Fibroblast of gingiva (primary cell): ENCODE measurements at places on chromosomes 5 and 9.

DNA sequence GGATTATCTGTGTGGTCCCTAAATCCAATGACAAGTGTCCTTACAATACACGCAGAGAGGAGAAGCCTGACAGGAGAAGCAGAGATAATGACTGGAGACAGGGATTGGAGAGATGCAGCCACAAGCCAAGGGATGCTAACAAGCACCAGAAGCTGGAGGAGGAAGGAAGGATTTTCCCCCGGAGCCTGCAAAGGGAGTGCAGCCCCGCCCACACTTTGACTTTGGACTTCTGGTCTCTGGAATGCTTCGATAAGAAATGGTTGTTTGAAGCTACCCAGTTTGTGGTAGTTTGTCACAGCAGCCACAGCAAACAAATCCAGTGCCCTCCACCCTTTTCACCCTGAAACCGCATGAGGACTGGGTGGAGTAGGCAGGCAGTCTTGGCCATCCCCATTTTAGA, 77.2 kb upstream of the BOD1 start:
- no peak for DNase-seq

DNA sequence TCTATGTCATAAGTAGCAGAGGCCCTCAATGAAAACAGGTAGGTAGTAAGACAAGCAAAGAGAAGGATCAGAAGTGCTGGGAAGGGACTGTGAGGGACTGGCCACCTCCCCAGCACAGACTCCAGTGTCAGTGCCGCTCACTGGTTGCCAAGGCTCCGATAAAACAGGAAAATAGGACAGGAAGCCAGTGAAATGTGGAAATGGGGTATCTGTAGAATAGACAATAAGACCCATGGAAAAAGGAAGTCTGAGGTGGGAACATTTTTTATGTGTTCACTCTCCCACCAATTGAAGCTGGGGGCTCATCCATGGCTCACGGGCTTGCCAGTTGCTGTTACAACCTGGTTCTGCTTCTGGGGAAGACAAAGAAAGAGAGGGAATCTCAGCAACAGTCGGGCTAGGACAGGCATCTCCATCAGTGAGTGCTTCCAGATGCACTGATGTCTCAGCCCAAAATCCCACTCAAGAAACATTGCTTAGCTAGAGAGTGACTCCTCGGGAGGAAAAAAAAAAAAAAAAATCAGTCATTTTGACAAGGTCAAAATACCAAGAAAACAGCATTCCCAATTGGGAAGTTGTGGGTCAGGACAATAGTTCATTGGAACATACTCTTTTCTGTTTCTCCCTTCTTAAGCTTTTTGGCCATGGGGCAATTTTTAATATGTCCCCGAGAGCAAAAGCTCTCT, 27.6 kb upstream of the NFIB start:
- no peak for DNase-seq

- DNase-seq, result no peak
These were observed 314.4 kb upstream of the IRX4 start for GRCh38 chr5:2196989-2197619.

GRCh38 chr5:132142459-132142858, 68.9 kb downstream of the CSF2 start:
- DNase-seq, result no peak

- peak; percentile 38 for DNase-seq
These were observed 530.0 kb downstream of the SEMA5A start for GRCh38 chr5:9015937-9016270.

DNA sequence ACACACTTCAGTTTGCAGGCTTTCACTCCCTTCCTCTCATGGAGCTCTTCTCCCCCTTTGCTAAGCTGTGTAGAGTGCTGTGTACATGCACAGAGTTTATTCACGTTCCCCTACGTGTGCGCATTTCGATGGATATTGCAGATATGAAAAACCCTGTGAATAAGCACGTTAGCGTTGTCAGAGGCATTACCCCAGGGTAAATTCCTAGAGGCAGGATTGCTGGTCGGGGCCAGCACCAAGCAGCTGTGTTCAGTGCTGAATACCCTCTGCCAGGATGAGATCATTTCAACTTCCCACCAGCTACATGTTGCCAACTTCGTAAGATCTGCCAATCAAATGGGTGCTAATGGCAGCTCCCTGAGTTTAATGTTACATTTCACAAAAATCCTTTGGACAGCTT, 172.3 kb upstream of the PPP1R26 start:
- no peak for DNase-seq

DNA sequence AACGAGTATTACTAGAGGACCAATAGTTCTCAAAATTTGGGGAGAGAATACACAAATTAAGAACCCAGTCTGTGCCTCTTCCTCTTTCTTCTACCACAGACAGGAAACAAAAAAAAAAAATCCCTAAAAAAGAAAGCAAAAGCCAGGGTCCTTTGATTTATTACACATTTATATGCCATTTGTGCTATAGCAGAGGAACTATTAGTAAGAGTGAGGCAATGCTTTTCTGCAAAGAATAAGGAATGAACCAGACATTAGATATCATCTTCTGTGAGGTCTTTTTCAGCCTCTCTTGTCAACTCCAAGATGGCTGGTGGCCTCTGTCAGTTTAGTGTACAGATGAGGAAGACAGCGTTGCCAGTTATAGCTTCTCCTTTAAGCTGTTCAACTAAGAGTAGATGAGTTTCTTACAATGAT, 127.6 kb downstream of the RFX3 start:
- DNase-seq, result no peak

- DNase-seq, result peak; percentile 48
These were observed 2.7 kb downstream of the GCNT4 start for GRCh38 chr5:75049456-75050351.

DNA sequence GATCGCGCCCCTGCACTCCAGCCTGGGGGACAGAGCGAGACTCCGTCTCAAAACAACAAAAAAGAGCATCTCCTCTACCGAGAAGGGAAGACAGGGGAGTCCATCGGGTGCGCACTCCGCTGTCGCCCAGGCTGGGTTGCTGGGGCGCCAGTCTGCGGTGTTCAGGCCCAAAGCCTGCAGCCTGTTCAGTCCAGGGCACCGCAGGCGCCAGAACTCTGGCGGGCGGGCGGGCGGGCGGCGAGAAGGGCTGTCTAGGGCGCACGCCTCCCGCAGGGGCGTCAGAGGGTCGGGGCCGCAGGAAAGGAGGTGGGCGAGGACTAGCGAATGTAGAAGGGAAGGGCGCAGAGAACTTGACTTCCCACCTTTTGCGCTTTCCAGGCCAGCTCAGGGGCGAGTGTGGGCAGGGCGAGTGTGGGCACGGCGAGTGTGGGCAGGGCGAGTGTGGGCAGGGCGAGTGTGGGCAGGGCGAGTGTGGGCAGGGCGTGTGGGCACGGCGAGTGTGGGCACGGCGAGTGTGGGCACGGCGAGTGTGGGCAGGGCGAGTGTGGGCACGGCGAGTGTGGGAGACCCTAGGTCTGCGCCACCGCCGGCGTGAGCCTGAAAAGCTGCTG, 10.5 kb downstream of the PROP1 start:
- no peak for DNase-seq

DNA sequence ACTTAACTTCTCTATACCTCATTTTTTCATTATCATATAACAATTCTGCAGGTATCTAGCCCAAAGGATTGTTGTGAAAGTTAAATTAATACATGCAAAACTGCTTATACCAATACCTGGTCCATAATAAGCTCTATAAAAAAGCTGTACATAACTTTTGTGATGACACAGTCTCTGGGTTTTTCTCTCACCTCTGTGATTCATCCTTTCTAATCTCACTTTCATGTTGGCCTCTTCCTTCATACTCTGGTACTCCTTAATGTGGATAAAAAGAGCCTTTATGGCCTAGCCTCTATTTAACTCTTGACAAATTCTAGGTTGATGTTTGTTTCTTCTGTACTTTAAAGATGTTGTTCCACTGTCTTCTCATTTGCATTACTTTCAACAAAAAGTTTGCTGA, 162.9 kb upstream of the ACOT12 start:
- no peak for DNase-seq

- DNase-seq, result peak; percentile 40
These were observed 1.3 kb downstream of the NR4A3 start for GRCh38 chr9:99822806-99823591.

DNA sequence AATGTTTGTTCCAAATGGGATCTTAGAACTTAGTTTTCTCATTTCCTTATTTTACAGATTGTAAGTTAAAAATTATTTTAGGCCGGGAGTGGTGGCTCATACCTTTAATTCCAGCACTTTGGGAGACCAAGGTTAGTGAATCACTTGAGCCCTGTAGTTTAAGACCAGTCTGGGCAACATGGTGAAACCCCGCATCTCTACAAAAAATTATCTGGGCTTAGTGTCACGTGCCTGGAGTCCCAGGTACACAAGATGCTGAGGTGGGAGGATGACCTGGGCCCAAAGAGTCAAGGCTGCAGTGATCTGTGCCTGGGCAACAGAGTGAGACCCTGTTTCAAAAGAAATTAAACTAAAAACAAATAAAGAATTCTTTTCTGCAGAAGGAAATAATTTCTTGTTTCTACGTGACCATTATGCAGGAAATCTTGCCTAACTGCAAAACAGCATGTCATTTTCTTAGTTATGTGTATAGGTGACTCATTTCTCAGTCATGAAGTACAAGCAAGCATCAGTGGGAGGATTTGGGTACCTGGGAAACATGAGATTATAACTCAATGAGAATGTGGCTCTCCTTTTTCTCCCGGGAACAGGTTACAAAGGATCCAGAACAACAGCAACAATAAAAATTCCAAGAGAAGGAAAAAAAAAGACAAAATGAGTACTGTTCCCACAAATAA, 375.1 kb upstream of the ST8SIA4 start:
- DNase-seq, result no peak

GRCh38 chr5:1445313-1445688, at the start of gene SLC6A3:
TSS of gene SLC6A3 (minus strand) at chr5:1445440. CDS start at chr5:1443197, 2,243 bp downstream.
- DNase-seq, result no peak

- DNase-seq, result no peak
These were observed 24.7 kb upstream of the FCN2 start for GRCh38 chr9:134855900-134856377.

- DNase-seq, result no peak
These were observed 73.1 kb downstream of the RAPGEF1 start for GRCh38 chr9:131666774-131667173.

DNA sequence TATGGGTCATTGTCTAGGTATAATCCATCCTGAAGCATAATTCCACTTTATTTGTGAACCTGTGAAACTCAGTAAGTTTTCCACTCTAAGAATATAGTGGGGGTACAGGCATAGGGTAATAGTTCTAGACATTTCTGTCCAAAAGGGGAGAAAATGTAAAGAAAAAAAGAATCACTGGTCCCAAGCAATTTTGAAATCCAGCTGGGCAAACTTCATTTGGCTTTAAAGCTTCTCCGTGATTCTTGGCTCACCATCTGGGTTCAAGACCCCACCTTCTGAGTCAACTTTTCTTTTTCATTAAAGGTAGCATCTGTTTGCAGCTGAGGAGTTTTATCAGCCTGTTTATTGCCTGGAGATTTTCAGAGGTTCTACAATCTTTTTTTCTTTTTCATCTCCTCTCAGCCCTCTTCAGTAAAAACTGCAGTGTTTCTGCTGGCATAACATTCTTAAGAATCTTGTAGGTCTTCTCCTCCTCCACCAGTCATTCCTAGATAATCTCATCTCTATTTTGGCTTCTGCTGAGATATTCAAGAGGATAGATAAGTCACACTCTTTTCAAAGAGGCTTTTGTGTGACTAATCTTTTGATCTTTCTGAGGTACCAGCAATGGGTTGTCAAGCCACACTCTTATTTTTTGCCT, 126.1 kb upstream of the PITX1 start:
- no peak for DNase-seq

GRCh38 chr5:153367466-153367865, 123.0 kb upstream of the GRIA1 start:
- DNase-seq, result no peak

DNA sequence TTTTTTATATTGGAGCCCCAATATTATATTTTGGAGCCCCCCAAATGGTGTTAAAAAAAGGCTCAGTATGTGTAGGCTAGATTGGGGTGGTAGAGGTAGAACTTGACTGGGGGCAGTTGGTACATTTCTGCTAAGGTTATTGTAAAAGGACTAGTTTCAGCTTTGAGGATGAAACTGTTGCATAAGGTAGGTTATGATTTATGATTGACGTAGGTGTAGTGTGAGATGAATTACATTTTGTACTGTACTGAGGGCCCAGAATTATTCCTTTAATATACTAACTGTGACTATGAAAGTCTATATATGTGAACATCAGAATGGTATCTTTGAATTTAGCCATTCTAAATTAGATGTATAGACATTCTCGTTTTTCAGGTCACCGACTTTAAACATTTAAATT, 3.6 kb downstream of the RIC1 start:
- no peak for DNase-seq

DNA sequence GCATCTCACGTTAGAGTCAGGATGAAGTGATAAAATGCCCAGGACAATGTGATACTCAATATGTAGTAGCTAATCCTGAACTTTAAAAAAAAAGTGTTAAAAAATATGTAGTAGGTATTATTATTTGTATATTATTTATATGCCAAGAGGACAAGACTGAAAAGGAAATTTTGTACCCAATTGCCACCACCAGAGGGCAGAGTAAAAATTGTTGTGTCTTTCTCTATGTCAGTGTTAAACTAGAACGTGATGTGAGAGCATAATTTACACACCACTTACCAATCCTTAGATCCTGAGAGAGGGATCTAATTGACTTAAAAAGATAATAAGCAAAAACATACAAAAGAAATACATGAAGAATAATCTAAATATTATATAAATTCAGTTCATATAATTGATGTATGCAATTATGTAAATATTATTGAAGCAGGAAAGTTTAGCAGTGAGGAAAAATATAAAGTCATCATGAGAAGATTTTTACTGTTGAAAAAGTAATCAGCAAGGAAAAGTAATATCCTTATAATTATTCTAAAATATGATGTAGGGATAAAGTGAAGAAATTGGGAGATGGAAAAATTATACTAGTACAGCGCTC, 288.9 kb downstream of the RAB3C start:
- DNase-seq, result peak; percentile 30

DNA sequence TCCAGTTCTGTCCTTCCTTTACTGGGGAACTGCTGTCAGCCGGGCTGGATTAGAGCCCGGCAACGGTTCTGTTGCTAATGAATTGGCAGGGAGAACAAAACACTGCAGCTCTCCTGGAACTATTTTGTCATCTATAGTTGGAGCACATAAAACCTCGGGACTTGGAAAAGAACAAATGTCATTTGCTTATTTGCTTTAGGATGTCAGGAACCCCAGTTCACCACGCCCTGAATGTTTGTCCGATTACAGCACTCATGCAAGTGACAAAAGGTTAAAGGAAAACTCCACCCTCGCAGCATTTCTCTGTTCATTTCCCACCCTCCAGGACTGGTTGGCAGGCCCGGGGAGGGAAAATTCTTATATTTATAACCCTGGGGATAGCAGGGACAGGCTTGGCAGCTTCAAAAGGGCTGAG, 66.4 kb upstream of the PLPP1 start:
- DNase-seq, result peak; percentile 99

- no peak for DNase-seq
These were observed 54.1 kb downstream of the PPIC start for GRCh38 chr5:122982376-122982775.
